ENCODE measurements at places on chromosomes 16 and 17.

DNA sequence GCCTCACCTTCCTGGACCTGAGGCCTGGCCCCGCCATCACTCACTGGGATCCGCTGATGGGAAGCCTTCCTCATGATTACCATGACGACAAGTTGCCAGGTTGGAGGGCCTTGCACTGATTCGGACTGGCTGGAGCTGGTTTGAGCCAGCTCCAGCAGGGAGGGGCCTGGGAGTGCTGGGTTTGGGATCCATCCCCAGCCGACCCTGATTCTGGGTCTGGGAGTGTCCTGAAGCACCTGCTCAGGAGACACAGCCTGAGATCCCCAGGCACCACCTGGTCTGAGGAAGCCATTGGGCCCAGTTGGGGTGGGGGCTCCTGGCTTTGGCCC is 5.9 kb upstream of the BAIAP3 start:
- DNase-seq = no peak

GRCh38 chr16:71515026-71515425 is 11.2 kb upstream of the CHST4 start:
- DNase-seq = no peak

DNA sequence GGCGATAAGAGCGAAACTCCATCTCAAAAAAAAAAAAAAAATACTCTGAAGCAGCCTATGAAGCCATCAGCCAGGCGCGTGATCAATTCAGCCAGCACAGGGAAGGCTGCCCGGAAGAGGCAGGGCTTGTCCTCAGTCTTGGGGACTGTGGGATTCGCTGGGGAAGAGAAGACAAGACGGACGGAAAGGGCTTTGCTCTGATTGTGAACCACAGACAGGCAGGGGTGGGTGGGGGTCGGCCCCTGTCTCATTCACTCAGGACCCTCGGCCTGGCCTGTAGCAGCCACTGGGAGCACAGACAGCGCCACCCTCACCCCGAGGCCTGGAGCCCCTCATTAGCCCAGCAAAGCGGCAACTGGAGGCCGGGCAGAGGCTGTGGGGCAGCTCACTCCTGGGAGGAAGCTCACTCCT is 37.2 kb downstream of the ABR start:
- DNase-seq = no peak

DNA sequence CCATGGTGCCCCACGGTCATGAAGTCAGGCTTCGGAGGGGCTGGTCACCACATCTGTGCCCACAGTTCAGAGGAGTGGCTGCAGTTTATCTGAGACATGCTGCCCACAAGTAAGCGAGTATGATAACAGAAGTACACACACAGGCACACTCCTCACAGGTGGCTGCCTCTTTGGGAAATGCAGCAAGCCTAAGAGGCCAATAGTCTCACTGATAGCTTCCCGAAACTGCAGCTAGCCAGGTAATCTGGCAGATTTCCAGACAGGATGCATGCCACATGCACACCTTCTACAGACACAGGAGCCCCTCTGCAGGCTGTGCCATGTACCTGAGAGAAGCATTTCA is 12.6 kb upstream of the GFOD2 start:
- no peak for DNase-seq

- no peak for DNase-seq
These were observed 11.3 kb downstream of the RAI1 start for GRCh38 chr17:17692353-17693252.

DNA sequence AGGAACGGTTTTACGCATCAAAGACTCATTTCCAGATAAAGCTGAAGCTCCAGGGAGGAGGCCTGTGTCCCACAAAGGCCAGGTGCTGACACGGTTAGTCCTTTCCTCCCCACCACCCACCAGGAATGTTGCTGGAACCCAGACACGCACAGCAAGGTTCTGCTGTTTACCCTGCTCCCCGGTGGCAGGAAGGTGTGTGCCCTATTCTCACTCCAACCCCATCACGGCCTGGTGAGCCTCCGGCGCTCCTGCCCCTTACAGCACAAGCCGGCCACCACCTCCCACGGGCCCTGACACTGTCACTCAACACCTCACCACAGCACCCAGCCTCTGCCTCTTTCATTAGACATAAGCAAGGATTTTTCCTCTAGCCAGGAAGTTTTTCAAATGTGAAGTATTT is 47.8 kb downstream of the ANKRD11 start:
- DNase-seq = no peak

- no peak for DNase-seq
These were observed 85.3 kb downstream of the NDEL1 start for GRCh38 chr17:8520981-8521380.

- DNase-seq = no peak
These were observed 88.5 kb downstream of the CLEC16A start for GRCh38 chr16:11032922-11033291.

DNA sequence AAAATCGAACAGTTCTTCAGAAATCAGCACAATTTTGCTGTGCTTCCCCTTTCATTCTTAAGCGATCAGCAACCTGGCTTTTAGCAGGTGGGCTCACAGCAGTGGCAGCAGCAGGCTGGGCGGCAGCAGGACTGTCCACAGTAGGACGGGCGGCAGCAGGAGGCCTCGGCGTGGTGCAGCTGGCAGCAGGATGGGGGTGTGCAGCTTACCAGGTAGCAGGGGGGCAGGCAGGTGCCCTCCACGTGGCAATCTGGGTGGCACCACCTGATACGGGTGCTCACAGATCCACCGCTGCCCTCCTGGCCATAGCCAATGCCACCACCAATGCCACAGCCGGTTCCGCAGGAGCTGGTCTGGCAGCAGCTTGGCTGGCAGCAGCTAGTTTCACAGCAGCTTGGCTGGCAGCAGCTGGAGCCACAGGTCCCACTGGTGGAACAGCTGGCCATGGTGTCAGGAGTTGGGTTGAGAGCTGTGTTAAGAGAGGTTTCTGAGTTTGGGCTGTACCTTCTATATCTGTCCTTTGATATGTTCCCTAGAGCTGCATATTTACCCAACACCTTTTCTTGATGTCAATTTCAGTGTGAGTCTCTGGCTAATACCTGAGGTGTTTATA is at the start of gene KRTAP1-4:
Gene KRTAP1-4 (minus strand): TSS at position 563 of the 613 bp plus-strand sequence. CDS start 117 bp downstream, at position 446.
- DNase-seq = no peak

GRCh38 chr16:87457061-87457611 is 35.7 kb downstream of the ZCCHC14 start:
- no peak for DNase-seq

GRCh38 chr16:13594823-13595222 is 325.1 kb upstream of the ERCC4 start:
- no peak for DNase-seq

- no peak for DNase-seq
These were observed 91.1 kb downstream of the NLK start for GRCh38 chr17:28133562-28133970.

Data from stimulated activated CD4-positive, alpha-beta T cell treated with anti-CD3 and anti-CD28 coated beads, Interleukin-2, amount 100 ng/mL, for 48 hours (primary cell).